H9 (cell line): ENCODE measurements at places on chromosomes 16 and 17. TPM values are rescaled to one million over a fixed set of nuclear protein-coding genes. Genes with fewer than 3 reads are reported as not detected.

The CRISPLD2 gene
- 2.1 and 2.3 TPM in 2 replicates for total RNA-seq

The BAHCC1 gene
- 1.7 and 3.1 TPM in 2 replicates for total RNA-seq

DNA sequence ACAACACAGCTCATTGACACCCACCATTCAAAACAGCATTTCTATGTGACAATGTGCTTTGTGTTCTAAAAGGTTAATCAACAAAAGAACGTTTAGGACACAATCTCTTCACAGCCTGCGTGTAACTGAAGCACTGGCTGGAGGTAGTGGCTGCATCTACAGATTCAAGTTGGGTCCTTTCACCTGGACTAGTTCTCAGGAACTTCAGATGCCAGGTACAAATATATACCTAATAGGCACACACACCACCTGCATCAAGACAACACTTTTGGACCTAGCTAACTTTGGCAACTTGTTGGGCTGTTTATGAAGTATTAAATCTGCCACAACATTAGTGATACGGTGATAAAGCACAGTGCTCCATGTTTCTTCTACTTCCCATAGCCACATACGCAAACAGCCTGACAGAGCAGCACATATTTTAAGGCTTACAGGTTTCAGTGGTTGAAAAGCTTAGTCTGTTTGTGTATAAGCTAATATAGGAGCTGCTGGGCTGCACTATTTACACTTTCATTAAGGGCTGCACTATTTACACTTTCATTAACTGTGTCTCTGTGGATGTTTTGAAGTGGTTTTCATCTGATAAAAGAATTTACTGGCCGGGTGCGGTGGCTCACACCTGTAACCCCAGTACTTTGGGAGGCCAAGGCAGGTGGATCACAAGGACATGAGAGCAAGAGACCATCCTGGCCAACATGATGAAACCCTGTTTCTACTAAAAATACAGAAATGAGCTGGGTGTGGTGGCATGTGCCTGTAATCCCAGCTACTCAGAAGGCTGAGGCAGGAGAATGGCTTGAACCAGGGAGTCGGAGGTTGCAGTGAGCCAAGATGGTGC is 132.6 kb downstream of the PARN start:
- no peak for DNase-seq

- peak; percentile 80 for DNase-seq
Observed at GRCh38 chr16:80948886-80949493, 57.7 kb downstream of the CMC2 start.

DNA sequence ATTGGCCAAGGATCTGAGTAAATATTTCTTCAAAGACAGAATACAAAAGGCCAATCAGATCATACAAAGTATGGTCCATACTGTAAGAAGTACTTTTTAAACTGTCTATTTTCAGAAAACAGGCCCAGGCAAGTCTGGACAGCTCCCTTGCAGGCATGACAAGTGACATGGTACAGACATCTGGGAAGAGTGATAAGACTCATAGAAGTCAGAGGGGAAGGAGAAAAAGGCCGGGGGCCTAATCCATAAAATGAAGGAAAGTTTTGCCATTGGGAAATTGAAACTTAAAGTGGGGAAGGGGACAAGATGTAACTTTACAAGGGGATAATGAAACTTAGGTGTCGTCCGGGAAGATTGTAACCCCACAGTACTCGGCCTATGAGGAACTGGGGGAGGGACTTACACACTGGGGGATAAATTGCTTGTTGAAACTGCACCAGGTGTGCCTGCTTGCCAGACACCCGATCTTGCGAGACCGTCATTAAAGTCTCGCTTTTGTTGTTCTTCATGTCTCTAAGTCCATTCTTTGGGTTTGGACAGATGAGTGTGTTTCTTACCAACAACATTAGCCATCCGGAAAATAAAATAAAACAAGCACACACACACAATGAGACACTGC is 684.0 kb downstream of the CDH11 start:
- DNase-seq, result peak; percentile 28

DNA sequence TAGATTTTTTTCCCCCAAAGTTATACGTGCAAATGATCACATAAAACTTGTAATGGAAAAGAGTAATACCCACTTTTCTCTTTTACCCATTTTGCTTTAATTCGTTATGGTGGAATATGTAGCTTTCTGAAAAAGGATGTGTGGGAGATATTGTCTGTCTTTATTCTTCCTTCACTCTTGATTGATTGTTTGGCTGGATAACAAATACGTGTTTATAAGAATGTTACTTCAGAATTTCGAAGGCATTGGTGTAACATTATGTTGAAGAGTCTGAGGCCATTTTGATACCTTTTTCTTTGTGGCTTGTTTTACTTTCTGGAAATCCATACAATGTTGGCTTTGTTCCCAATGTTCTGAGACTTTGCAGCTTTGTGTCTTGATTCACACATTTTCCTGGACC is 71.4 kb downstream of the BCAS3 start:
- no peak for DNase-seq

The KCTD11 gene
- total RNA-seq, result 5.3 and 5.6 TPM in 2 replicates

DNA sequence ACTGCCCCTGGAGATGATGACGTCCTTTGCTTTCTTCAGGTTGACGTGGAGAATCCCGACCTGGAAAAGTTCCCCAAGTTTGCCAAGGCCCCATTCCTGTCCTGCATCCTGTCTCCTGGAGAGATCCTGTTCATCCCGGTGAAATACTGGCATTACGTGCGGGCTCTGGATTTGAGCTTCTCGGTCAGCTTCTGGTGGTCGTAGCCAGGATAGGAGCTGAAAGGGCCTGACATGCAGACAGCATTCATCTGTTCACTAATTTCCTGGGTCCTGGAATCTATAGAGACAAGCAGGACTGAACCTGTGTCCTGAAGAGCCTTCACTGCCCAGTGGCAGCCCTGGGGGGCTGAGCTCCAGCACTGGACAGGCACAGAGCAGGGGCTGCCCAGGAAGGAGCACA is 17.2 kb downstream of the KDM8 start:
- DNase-seq, result no peak

The PHB1 gene
- 325 and 351 TPM in 2 replicates for total RNA-seq

DNA sequence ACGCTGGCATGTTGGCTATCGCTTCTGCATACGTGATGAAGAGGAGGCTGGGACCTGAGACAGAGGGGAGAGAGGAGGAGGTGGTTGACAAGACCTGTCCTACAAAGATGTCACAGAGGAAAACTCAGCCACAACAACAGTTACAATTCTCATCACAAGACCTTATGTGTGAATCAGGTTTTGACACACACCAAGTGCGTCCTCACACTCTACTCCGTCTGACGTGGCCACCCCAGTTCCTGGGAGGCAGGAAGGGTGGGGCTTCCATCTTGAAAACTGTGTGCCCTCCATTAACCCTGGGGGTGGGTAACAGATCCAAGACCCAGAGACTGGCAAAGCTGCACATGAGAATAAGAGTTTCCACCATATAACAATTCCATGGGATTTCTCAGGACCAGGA is 24.1 kb downstream of the SLC6A4 start:
- no peak for DNase-seq

The RASL10B gene
- 15.0 and 15.9 TPM in 2 replicates for total RNA-seq

The FOXN1 gene
- total RNA-seq, result not detected in 2 replicates

DNA sequence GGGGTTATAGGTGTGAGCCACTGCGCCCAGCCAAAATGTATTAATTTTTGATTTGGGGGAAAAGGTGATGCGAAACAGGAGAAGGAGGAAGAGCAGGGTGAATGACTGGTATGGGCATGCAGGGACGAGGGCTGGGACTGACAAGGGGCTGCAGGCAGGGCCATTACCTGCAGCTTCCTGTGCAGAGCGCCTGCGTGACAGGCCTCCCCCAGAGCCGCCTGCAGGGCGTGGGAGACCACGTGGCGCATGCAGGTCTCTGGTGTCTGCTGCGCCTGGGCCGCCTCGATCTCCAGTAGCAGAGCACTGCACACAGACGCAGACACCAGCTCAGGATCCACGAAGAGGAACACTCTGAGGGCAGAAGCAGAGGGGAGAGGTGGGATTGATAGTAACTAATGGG is 32.4 kb downstream of the PIK3R6 start:
- DNase-seq, result no peak
